ENCODE measurements at places on chromosomes 7 and 10.

- DNase-seq, result no peak
Observed at GRCh38 chr7:23294549-23295400, 4.4 kb upstream of the MALSU1 start.

DNA sequence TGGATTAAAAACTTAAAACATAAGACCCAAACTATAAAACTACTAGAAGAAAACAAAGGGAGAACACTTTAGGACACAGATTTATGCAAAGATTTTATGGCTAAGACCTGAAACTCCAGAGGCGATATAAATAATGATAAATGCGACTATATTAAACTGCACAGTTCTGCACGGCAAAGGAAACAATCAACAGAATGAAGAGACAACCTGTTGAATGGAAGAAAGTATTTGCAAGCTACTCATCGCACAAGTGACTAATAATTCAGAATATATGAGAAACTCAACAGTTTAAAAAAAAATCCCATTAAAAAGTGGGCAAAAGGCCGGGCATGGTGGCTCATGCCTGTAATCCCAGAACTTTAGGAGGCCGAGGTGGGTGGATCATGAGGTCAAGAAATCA is 73.6 kb downstream of the JMJD1C start:
- no peak for DNase-seq

DNA sequence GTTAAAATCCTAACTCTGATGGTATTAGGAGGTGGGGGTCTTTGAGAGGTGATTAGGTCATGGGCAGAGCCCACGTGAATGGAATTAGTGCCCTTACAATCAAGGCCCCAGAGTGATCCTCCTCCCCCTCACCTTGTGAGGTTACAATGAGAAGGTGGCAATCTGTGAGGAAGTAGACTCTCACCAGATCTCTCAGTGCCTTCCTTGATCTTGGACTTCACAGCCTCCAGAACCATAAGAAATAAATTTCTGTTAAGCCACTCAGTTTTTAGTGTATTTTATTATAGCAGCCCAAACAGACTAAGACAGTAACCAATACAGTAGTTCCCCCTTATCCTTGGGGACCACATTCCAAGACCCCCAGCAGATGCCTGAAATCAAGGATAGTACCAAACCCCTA is 32.0 kb downstream of the STRA8 start:
- DNase-seq, result no peak

DNA sequence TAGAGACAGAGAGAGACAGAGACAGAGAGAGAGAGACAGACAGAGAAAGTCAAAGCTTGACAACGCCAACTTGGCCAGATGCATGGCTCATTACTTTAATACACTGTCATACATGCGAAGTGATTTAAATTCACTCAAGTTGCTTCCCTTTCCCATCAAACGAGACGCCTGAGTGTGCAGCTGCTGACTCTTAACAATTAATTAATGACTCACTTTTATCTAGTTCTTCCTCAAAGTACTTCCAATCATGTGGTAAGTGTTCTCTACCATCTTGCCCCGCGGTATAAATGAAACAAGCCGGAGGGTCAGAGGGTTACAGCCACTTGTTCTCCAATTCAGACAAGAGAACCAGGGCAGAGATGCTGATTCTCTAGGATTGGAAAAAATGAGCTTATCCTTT is 90.8 kb downstream of the SFMBT2 start:
- no peak for DNase-seq

DNA sequence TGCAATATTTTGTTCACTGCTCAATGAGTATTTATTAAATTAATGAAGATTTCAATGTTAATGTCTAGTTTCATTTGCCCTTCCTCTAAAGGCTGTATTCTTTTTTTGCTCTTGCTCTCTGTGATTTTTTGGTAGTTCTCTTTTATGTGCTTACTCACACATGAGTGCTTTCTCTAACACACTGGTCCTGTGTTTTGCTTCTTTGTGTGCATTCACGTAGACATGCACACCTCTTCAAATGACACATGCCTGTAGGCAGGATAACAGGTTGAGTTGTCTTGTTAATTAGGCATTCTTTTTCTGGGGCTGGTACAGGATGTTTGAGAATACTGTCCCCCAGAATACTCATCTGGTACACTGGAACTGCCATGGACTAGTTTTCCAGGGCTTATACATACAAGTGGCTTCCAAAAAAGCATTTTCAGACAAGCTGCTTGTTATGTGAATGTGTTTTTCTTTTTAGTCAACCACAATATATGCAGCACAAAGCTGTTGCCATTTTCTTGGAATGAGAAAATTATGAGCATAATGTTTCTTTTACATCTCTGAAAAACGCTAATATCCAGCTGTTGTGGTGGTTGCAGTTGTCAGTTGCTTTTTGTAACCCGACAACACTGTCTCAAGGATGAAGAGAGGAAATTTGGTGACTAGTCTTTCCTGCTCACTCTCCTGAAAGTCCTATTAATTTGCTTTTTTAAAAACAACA is 416.4 kb downstream of the AUTS2 start:
- DNase-seq, result no peak

- no peak for DNase-seq
Observed at GRCh38 chr7:108066486-108066885, 63.5 kb upstream of the LAMB1 start.

GRCh38 chr7:76129366-76129765 is 72.3 kb upstream of the SRRM3 start:
- no peak for DNase-seq

DNA sequence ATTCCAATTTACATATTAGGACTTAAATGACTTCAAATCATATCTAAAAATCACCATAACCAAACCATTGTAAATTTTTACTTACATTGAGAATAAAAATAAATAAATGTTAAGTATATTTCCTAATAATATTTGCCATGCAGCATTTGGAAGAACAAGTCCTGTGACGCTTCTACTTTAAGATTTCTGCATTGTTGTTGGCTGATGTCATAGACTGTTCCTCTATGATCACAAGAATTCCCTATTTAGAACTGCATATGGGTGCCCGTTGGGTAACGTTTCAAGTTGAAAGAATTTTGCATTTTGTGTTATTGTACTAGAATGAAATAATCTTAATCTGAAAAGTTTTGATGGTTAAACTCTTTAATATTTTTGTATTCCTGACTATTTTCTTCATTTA is 5.1 kb upstream of the ITGB1 start:
- DNase-seq, result no peak

GRCh38 chr10:482051-482501 is 207.4 kb downstream of the DIP2C start:
- no peak for DNase-seq

- DNase-seq, result no peak
Observed at GRCh38 chr7:90178679-90179278, 24.5 kb downstream of the STEAP1 start.

GRCh38 chr10:92327445-92328433 is 36.8 kb downstream of the MARCHF5 start:
- DNase-seq, result no peak

- no peak for DNase-seq
Observed at GRCh38 chr7:28576656-28577055, 164.3 kb downstream of the CREB5 start.

- DNase-seq, result no peak
Observed at GRCh38 chr10:83577421-83577820, 561.9 kb upstream of the GHITM start.

GRCh38 chr10:21860718-21861117 is 142.8 kb downstream of the DNAJC1 start:
- DNase-seq, result no peak

GRCh38 chr7:74481458-74482196 is 27.9 kb downstream of the GTF2IRD1 start:
- DNase-seq, result no peak

DNA sequence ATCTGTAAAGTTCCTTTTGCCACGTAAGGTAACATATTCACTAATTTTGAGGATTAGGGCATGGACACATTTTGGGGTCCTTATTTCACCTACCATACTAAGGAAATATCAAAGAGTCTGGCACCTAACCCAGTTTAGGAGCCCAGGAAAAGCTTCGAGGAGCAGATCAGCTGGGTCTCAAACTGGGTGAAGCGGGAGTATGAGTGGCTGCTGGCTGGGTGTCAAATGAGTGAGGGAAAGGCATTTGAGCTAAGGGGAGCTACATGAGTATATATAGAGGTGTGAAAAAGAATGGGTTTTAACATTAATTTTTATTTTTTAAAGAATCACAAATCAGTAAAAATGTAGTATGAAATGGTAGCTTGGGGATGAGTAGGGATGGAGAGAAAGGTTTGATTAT is 71.3 kb downstream of the MCU start:
- DNase-seq, result no peak

DNA sequence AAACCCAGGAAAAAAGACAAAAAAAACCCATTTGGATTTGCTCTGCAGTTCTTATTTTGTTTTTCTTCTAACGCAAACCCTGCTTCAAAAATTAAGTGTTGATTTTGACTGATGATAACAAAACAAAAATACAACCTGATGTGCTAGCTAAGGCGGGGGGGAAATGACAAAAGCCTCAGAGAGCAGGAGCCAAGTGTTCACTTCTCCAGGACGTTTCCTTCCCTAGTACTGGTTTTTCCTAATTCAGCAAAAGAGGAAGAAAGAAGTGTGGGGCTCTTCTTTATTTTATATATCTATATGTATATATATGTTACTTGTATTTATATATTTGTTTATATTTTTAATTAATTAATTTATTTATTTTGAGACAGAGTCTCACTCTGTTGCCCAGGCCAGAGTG is 28.0 kb downstream of the SNX10 start:
- no peak for DNase-seq

DNA sequence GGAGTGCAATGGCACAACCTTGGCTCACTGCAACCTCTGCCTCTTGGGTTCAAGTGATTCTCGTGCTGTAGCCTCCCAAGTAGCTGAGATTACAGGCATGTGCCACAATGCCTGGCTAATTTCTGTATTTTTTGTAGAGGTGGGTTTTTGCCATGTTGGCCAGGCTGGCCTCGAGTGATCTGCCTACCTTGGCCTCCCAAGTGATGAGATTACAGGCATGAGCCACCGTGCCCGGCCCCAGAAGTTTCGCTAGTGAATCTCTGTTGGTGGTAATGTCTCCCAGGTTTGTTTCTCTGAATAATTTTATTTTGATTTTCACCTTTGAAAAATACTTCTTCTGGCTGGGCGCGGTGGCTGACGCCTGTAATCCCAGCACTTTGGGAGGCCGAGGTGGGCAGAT is 58.8 kb downstream of the ABRAXAS2 start:
- DNase-seq, result no peak

- DNase-seq, result no peak
Observed at GRCh38 chr10:124977161-124977560, 35.2 kb downstream of the ZRANB1 start.

GRCh38 chr7:6546498-6547251 is 4.6 kb downstream of the GRID2IP start:
- DNase-seq, result no peak

- no peak for DNase-seq
Observed at GRCh38 chr10:17801507-17801906, 7.6 kb upstream of the MRC1 start.

DNA sequence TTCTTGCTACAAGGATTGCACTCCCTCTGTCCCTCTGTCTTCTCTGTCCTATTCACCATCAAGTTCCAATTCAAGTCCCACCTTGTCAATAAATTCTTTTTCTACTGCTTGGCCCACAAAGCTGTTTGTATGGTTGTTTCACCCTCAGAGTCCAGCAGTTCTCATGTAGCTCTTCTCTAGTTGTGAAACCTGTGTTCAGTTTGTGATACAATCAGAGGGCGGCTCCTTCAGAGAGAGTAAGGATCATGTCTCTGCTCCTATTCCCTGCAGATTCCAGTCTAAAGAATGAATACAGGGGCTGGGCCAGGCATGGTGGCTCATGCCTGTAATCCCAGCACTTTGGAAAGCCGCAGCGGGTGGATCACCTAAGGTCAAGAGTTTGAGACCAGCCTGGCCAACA is 126.6 kb upstream of the BET1 start:
- DNase-seq, result no peak
